ENCODE measurements at places on chromosomes 6 and 20.
A peak's percentile ranks its signal among the peaks of the same experiment; 100 is the strongest.

DNA sequence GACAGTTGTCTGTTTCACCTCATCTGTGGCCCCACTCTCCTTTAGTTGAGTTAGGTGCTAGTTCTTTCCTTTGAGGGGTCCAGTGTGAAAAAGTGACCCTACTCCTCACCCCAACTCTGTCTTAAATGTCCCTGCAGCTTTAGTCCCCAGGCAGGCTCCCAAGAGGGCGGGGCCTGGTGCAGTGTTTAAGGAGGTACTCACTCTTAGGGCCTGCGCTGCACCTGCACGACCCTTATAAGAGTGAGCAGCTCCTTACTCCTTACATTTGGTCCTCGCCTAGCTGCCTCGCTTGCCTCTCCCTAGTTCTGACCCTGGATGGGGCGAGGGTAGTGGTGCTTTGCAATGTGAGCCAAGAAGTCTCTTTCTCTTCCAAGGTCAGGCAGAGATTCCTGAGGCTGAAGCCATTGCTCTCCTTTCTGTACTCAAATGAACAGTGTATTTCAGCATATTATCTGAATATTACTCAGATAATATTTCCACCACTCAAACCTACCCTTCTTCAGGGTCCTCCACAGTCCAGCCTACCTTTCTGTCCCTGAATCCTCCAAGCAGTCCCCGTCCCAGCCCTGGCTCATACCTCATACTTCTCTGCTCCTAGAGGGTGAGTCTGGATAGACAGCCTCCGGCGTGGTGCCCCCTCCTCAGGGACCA is 11.9 kb upstream of the VEGFA start:
- H3K36me3 ChIP-seq = no peaks in the 10 kb centered on the region
- H3K27ac ChIP-seq = no peak overlapping the region
- peaks cover 15% of the 10 kb centered on the region for H3K27me3 ChIP-seq
- no peak overlapping the region for H3K4me3 ChIP-seq

GRCh38 chr20:61437280-61438206 is 185.5 kb downstream of the CDH4 start:
- H3K27me3 ChIP-seq = peaks cover 61% of the 10 kb centered on the region
- no peaks in the 10 kb centered on the region for H3K36me3 ChIP-seq
- no peak for ATAC-seq
- no peak overlapping the region for H3K4me3 ChIP-seq
- no peak overlapping the region for H3K27ac ChIP-seq

DNA sequence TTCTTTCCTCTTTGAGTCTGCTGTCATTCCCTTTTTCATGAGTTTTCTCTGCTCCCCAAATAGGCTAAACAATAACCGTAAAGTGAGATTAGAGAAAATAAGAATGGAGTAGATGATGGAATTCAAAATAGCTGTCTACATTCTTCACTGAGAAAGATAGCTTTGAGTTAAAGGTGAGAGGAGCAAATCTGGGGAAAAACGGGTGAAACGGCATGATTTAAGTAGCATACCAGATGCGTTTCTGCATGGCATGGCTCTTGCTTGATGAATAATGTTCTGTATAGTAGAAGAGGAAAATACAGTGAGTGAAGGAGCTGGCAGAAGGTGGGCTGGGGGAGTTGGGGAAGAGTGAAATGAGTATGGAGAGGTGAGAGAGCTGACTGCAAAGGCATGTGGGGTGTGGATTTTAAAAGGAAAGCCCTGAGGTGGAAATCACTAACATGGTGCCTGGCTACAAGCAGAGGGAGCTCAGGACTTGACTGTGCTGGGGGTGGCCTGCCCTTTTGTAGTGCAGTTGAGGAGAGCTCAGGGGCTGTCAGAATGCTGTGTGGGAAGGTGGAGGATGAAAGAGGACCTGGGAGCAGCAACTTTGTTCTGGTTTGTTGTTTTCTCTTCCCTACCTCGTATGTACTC is 8.8 kb downstream of the BICRAL start:
- no peaks in the 10 kb centered on the region for H3K27me3 ChIP-seq
- no peaks in the 10 kb centered on the region for H3K36me3 ChIP-seq
- no peak for ATAC-seq
- H3K4me1 ChIP-seq = peaks cover 71% of the 10 kb centered on the region

DNA sequence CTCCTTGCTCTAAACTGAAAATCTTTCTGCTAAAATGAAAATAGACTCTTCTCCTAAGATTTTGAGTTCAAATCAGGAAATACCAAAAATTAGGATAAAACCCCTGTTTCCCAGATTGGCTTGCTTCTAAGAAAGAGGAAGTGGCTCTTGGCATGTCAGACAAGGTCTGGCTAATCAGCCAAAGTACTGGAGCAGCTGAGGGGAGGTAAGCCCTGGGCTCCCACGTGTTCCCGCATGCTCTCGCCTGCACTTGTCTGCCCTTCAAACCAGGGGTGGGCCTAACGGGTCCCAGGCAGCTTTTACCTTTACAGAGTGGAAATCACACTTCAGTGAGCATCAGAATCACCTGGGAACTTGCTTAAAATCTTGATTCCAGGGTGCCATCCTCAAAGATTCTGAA is 43.2 kb upstream of the GABRR1 start:
- H3K36me3 ChIP-seq = no peaks in the 10 kb centered on the region
- no peak for ATAC-seq
- no peaks in the 10 kb centered on the region for H3K27me3 ChIP-seq
- no peak overlapping the region for H3K27ac ChIP-seq
- no peak overlapping the region for H3K4me3 ChIP-seq
- no peaks in the 10 kb centered on the region for H3K4me1 ChIP-seq

- H3K4me3 ChIP-seq = no peak overlapping the region
- H3K27ac ChIP-seq = peak overlapping the region; percentile 88
- no peaks in the 10 kb centered on the region for H3K27me3 ChIP-seq
- no peaks in the 10 kb centered on the region for H3K4me1 ChIP-seq
- H3K36me3 ChIP-seq = no peaks in the 10 kb centered on the region
Observed at GRCh38 chr6:158654498-158654897, 4.6 kb downstream of the SYTL3 start.

Measured in gastroesophageal sphincter (tissue), 4 donors.